HFF-Myc (cell line): ENCODE measurements at places on chromosomes 5 and 9.

DNA sequence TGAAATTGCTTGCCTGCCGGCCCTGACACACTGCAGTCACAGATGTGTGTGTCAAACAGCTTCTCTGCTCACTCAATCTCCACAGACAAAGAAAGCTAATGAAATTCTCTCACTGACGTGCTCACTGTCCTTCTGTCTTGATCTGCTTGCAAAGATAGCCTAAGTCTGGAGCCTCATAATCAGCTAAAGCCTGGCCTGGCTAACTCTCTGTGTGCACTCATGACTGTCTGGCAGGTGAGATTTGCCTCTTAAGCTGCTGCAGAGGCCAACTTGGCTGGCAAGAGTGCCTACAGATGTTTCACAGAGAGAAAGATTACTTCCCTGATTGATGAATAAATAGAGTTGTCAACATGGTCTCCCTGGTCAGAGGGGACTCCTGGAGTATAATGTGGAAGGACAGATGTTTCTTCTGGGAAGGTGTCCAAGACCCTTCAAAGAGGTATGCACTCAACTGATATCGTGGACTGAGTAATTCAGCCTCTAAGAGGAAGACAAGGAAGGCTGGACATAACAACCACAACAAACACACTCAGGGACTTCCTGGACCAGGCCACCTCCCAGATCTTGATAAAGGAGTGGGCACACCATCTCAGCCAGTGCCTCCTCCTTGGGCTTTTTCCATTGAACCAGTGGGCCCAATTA is 362.0 kb downstream of the SPOCK1 start:
- no peak for DNase-seq

GRCh38 chr5:104267320-104268015 is 704.9 kb upstream of the NUDT12 start:
- DNase-seq, result no peak

GRCh38 chr9:37156205-37156604 is 35.8 kb downstream of the ZCCHC7 start:
- no peak for DNase-seq

DNA sequence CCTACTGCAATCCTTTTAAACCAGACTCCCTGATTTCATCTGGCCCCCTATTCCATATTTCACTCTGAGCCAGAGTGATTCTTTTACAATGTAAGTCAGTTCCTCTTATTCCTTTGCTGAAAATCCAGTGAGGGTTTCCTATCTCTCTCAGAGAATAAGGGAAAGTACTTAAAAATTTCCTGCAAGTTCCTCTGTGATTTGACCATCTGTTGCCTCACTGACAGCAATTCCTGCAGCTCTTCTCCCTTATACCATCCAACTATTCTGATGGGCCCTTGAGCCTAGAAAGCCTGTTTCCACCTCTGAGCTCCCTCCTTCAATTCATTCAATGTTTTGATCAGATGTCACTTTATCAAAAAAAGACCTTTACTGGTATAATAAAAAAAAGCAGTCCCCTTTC is 317.1 kb upstream of the CCNH start:
- DNase-seq, result no peak

DNA sequence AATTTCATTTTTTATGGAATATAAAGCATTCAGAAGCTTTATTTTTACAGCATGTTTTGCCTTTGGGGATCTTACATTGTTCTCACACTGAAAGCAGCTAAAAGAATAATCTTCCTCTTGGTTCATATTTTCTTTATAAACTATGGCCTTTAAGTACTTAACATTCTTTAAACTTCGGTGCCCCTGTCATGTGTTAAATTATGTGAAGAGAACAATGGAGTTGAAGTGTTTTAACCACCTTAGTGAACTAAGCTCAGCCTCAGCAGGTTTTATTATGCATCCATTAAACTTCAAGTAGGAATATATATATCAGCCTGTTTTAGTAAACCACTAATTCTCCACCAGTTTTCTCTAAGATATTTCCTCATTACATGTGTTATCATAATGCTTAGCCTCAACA is 371.4 kb upstream of the CDH18 start:
- DNase-seq, result no peak

- DNase-seq, result peak; percentile 37
These were observed 222.3 kb downstream of the GLIS3 start for GRCh38 chr9:4077499-4078102.

DNA sequence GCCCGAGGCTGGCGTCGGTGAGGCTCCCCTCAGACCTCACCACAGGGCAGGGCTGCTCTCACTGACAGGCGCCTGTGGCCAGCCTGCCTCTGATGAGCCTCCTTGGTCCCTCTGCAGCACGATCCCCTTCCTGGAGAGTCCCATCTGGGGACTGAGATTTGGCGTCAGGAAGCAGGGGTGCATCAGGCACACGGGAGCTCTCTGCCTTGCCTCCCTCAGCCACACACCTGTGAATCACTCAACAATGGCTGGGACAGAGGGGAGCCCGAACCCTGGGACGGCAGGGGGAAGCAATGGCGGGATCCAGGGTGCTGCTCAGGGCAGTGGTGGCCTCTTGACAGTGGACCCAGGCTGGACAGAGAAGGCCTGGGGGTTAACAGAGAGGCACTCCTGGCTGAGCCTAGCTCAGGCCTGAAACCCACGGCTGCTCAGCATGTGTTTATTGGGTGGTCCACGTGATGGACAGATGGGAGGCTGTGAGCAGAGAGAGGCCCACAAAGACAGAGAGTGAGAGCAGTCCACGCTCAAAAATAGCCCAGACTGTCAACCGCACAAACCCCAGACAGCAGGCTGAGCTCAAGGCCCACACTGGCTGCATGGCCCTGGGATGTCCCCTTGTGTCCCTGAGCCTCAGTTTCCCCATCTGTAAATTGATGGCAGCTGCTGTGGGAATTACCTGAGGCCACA is 11.9 kb downstream of the RASGEF1C start:
- DNase-seq, result no peak

GRCh38 chr9:123070198-123070597 is 36.7 kb downstream of the GPR21 start:
- no peak for DNase-seq

DNA sequence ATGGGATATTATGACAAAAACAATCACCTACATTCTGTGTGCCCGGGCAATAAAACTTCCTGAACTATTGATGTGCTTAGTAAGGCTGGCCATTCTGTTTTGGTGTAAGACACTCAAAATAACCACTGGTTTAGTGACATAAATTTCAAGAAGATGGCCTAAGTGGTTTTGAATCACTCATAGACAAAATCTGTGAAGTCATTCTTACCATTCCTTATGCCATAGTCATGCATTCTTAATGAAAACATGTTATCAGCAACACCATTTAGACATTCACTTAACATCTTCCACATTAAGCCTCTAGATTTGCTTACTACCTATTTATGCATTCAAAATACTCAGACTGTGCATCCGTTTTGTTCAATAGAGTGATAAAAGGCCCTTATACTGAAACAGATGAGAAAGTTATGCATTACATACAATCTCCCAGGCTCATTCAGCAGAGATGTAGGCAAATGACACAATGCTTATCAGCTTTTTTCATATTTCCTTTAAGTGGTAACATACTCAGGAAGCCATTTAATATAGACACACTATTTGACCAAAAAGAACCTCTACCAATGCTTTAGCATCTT is 848.8 kb upstream of the DMAC1 start:
- DNase-seq, result no peak

- DNase-seq, result no peak
These were observed 285.8 kb upstream of the TNC start for GRCh38 chr9:115403753-115404152.

DNA sequence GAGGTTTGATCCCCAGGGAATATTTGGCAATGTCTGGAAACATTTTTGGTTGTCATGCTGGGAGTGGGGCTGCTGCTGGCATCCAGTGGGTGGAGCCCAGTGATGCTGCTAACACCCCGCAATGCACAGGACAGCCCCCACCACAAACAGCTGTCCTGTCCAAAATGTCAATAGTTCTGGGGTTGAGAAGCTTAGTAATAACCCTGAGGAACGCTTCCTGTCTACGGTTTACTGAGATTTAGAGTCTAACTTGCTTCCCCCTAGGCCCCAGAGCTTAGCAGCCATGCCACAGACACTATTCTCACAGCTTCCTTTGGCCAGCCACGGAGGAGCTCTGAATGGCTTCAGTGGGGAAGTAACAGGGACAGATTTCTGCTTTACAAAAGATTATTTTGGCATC is 66.5 kb downstream of the MSX2 start:
- DNase-seq, result no peak

- DNase-seq, result no peak
These were observed 89.4 kb downstream of the ZNF474 start for GRCh38 chr5:122218778-122219177.

DNA sequence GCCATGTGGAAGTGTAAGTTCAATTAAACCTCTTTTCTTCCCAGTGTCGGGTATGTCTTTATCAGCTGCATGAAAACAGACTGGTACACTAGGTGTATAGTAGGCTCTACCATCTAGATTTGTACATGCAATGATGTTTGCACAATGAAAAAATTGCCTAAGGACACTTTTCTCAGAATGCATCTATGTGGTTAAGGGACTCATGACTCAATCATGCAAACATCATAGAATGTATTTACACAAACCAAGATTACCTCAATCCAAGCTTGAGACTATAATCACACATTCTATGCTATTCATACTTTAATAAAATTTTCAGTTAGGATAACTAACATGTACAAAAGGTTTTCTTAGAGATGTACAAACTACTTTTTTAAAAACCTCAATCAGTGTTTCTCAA is 1164.5 kb downstream of the CDH12 start:
- DNase-seq, result no peak

GRCh38 chr5:173229966-173230689 is 4.9 kb downstream of the NKX2-5 start:
- DNase-seq, result no peak

DNA sequence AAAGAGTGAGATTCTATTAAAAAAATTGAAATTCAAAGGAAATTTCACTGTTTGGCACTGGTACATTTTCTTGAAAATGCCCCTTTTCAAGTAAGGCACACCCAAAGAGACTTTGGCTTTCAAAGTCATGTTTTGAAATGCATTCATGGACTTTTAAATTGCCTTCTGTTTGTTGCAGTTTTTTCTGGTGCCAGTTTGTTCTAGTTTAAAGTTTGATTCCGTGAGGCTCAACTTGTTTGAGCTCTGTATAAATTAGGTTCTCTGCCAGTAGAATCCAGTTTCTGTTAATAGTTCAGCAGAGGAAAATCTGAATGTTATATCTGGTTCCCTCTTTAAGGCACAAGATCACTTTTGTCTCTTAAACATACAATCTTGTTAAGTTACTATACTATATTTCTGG is 16.4 kb downstream of the ATP6V0E1 start:
- no peak for DNase-seq

DNA sequence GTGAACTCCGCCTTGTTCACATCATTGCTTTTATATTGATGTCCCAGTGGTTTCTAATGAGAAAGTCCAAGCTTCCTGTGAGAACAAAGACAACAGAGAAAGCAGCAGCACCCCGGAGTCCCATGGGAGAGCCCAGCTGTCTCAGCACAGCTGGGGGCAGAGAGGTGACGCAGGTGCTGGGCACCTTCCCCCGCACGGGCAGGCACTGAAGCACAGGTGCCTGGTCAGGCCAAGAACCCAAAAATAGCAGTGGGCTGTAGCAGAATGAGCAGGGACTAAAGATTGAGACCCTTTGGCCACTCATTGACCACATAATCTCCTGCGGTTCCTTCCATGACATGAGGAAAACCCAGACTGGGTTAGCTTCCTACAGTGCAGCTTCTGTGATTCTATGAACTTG is 18.8 kb downstream of the SRD5A1 start:
- no peak for DNase-seq

DNA sequence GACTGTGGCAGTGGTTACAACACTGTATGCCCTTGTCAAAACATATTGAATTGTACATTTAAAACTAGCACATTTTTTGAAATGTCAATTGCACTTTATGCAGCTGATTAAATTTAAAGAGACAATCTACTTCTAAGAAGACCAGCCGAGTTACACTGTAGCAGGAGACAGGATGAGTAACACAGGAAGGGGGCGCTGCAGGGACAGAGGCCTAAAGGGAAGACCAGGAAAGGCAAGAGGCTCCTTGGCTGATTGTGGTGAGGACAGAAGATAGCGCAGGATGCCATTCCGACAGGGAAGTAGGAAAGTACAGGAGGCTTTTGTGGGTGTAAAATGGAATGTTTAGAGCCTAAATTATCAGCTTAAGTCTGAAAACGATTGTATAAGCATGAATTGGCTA is 28.2 kb upstream of the PPP2R2B start:
- DNase-seq, result no peak

GRCh38 chr9:16671591-16672137 is 198.8 kb downstream of the BNC2 start:
- no peak for DNase-seq

DNA sequence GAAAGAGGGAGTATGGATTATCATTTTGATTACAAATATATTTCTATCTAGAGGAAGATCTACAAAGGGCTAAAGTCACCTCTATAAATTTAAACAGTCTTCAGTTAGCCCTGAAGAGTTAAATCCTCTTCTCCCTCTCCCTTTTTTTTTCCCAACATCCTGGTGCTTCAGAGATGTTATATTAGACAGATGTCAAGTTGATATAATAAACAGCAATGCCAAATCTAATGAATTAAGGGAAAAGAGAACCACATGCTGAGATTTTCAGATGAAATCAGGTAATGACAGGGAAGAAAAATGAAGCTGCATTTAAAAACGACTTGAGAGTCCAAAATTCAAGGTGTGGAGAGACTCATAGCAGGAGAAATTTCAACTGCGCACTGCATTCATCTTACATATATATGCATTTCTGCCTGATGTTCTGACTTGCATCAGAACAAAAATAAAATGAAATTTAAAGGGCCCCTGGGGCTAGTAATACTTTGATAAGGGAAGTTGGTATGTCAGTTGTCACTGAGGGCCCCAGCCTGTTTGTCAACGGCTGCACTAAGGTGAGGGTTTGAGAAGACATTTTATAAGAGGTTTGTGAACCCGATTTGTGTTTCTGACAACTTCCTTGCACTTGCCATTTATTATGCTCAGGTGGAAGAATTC is 338.9 kb upstream of the PANK3 start:
- no peak for DNase-seq

DNA sequence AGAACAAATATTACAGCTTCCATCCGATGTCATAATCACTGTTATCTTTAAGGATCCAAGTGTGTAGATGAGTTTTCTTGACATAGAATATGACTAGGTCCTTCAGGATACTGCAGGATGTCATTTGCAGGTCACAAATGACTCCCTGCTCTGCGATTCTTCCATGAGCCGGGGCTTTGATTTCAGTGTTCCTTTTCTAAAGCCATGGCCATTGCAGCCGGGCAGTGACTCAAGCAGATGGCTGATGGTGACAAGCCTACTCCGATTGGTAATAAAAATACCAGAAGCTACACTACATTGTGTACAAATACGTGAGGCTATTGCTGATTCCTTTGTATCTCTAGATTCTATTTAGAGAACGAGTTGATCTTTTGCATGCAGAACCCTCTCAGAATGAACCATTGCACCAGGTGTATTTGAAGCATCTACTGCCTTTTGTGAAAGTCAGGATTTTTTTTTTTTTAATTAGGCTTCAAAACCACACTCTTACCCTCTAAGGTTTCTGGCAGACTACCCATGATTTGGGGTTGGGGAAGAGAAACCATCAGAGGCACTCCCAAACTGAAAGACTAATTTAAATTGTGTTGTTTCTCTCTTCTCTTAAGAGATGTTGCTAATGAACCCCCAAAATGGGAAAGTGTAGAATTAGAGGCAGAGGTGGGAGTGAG is 271.0 kb upstream of the ADRA1B start:
- no peak for DNase-seq

- DNase-seq, result peak; percentile 95
These were observed 40.4 kb downstream of the ACTBL2 start for GRCh38 chr5:57442080-57442839.
